ENCODE measurements at places on chromosomes 2 and 18.
A peak's percentile ranks its signal among the peaks of the same experiment; 100 is the strongest.

- no peak for DNase-seq
Measured at GRCh38 chr2:177603768-177604167, 211.2 kb downstream of the AGPS start.

DNA sequence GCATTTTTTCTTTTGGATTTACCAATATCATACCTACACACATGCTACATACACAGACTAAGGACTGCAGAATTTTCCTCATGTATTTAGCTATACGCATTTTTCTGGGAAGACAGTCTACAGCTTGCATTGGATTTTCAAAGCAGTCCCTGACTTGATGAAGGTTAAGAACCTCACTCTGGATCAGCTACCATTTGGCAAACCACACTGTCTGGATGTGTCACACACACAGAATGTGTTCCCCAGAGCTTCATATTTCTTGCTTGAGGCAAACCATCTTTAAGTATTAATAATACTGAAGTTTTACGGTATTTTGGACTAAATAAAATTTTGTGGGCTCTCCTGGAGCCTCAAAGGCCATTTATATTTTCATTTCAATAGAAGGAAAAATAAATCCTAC lies 102.3 kb downstream of the TCF4 start:
- DNase-seq, result no peak

DNA sequence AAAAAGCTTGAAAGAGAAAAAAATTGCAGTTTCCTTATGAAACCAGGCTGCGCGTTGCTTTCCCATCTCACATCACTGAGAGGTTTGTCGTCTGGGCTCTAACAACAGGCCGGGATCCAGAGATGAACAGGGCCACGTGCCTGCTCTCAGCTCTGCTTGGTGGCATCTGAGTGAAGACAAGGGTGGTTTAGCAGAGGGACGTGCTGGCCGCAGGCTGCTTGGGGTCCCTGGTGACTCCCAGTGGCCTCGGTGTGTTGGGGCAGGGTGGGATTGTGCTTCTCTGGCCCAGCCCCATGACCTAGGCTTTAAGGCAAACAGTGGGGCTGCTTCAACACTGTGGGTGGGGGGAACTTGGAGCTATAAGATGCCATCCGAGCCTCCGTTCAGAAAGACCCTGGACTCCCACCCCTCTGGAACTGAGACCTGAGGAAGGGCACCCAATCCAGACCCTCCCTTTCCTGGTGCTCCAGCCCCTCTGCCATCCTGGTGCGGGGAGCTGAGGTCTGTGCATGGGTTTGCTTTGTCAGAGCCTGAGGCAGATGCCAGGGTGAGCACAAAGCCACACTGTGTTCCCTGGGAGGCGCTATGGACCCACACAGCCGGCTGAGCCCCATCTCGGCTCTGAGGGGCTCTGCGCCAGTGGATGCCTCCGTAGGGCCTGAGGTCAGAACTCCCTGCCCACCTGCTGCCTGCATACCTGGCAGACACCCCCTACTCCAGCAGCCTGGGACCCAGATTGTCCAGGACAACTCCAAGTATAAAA lies 18.4 kb upstream of the HPCAL1 start:
- DNase-seq, result no peak

GRCh38 chr2:233006648-233007047 lies 6.4 kb downstream of the NGEF start:
- no peak for DNase-seq

GRCh38 chr2:50492477-50492851 lies 539.5 kb downstream of the NRXN1 start:
- peak; percentile 57 for DNase-seq

GRCh38 chr2:64165706-64166105 lies 21.5 kb upstream of the PELI1 start:
- DNase-seq, result no peak

DNA sequence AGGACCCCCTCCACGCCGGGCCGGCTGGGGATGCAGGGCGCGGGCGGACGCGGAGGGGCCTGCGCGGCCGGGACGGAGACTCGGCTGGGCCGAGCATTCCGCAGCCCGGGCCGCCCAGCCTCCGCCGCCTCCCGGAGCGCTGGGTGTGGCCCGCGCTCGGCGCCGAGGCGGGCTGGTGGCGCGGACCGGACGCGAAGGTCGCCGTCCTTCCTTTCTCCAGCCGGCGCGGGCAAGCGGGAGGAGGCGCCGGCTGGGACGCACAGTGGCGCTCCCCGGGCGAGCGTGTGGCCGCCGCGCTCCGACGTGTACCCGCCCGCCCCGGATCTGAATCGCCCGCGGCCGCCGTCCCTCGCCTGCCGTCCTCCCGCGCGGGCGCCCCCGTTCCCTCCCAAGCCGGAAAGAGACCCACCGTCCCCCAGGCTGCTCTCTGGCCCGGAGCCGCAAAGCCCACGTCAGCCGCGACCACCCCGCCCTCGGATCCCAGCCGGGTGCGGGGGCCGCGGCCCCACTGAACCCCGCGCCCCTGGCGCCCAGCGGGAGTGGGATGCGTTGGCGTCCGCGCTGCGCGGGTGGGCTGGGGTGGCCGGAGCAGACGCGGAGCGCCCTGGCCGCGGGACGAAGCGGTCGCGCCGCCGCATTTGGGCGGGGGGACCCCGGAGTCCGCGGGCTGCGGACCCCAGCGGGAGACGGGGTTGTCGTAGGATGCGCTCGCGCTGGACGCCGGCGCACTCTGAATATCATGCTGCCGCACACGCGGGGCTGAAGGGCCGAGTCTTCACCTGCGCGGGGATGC lies 634 bp downstream of the SPATS2L start:
- DNase-seq, result peak; percentile 7

- no peak for DNase-seq
Measured at GRCh38 chr18:38025433-38026038, 459.9 kb upstream of the CELF4 start.

GRCh38 chr2:48391616-48392015 lies 138.3 kb upstream of the STON1 start:
- DNase-seq, result no peak

DNA sequence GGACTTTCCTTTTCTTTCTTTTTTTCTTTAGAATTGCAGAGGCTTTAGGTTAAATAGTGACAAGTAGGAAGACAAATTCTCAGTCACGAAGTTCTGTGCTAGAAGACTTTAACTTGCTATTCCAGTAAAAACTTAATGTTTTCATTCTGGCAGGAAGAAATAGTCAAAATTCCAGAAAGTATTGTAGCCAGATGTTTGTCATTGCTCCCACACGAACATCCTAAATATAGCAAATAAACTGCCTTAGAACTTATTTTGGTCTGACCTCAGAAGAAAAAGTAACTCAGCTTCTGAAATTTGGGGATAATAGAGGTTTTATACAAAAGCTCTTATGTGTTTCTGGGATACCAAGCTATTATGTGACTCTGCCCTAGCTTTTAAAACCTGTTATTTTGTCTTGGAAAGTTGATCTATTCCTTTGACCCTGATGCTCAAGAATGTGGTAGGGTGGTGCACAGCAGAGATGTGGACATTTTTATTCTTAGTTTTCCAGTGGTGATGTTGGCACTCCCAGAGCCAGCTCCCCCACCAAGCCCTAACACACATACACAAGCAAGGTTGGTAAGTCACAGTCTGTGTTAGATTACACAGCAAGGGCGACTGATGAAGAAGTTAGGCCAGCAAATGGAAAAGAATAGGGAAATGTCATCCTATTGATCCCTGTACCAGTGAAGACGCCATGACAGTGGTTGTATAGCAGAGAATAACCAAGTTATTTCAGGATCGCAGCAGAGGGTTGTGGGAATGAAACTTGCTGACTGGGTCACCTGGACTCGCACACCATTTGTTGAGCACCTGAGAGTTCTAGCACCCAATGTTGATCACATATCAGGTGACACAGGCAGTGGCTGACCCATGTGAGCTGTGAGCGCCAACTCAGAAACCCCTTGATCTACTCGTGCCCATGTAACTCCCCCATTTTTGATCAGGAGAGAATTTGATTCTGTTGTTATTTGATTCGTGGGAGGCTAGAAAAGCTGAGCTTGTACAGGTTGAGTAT lies 23.7 kb downstream of the FARP2 start:
- DNase-seq, result no peak

GRCh38 chr18:30687501-30687900 lies 355.0 kb downstream of the DSC3 start:
- no peak for DNase-seq

DNA sequence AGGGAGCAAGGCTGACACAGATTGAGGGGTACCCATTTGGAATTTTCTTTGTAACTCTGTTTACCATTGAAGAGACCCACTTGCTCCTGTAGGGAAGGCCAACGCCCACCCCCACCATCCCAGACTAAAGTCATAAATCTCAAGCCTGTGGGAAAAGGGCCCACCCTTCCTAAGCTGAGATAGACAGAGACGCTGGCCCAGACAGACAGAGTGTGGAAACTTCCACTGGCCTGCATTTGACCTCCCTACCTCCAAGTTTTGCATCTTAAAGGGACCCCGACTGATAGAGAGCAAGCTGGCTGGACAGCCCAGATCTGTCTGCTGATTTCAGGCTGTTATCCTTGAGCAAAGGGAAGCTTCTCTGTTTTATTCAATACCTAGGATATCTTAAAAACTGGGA lies 48.2 kb upstream of the SLC14A2 start:
- no peak for DNase-seq

- DNase-seq, result peak; percentile 22
Measured at GRCh38 chr2:55871637-55872036, 51.9 kb downstream of the EFEMP1 start.

GRCh38 chr18:44677933-44678332 lies 2.8 kb upstream of the SETBP1 start:
- DNase-seq, result no peak

DNA sequence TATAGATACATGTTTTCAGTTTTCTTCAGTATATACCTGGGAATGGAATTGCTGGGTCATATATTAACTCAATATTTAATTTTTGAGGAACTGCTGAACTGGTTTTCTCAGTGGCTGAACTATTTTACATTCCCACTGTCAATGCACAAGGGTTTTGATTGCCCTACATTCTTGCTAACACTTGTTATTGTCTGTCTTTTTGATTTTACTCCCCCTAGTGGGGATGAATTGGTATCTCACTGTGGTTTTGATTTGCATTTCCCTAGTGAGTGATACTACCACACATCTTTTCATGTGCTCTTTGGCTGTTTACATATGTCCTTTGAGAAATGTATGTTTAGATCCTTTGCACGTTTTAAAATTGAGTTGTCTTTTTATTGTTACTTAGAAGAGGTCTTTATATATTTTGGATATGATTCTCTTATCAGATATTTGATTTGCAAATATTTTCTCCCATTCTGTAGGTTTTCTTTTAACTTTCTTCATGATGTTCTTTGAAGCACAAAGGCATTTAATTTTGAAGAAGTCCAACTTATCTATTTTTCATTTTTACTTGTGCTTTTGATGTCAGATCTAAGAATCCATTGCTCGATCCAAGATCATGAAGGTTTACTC lies 36.2 kb downstream of the ASB1 start:
- peak; percentile 57 for DNase-seq

- no peak for DNase-seq
Measured at GRCh38 chr2:228023619-228024018, 152.2 kb downstream of the DAW1 start.

- DNase-seq, result no peak
Measured at GRCh38 chr18:35469725-35470124, 28.0 kb downstream of the INO80C start.

- DNase-seq, result no peak
Measured at GRCh38 chr18:11339188-11339775, 189.9 kb upstream of the PIEZO2 start.

DNA sequence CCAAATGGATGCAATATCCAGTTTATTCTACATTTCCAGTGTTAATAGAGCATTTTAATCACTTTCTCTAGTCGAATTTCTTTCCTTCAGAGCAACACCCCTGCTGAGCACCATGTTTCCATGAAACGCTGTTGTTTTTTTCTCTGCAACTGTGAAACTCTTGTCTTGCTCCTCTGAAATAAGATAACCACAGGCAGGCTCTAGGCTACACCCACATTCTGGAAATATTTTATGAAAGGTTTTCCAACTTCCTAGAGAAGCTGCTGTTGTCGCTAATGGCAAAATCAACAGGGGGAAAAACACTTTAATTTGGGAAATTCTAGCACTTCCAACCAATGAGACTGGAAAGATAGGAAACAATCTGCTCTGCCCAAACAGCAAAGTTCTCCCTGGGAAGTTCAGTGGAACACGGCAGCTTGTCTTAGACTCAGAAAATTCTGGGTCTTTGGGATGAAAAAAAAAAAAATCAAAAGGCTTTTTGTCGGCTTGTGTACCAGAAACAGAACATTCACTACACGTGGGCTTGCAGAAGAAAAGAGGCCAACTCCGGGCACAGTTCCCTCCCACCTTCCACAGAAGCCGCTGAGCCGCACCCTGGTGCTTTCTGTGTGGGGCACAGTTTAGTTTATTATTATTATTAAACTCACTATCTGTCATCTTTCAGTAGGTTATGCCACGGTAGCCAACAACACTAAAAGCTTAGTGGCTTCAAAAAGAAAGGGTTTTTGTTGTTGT lies 98.7 kb downstream of the MMADHC start:
- no peak for DNase-seq

DNA sequence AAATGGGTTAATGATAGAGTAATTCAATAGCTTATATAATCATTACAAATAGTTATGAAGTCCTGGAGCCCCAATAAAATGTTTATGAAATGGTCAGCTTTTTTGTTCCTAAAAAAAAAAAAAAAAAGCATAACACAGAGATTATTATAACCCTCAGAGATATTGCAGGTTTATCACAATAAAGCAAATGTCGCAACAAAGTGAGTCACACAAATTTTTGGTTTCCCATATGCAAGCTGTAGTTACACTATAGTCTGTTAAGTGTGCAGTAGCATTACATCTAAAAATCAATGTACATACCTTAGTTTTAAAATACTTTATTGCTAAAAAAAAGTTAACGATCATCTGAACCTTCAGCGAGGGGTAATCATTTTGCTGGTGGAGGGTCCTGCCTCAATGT lies 20.0 kb downstream of the WDFY1 start:
- no peak for DNase-seq

DNA sequence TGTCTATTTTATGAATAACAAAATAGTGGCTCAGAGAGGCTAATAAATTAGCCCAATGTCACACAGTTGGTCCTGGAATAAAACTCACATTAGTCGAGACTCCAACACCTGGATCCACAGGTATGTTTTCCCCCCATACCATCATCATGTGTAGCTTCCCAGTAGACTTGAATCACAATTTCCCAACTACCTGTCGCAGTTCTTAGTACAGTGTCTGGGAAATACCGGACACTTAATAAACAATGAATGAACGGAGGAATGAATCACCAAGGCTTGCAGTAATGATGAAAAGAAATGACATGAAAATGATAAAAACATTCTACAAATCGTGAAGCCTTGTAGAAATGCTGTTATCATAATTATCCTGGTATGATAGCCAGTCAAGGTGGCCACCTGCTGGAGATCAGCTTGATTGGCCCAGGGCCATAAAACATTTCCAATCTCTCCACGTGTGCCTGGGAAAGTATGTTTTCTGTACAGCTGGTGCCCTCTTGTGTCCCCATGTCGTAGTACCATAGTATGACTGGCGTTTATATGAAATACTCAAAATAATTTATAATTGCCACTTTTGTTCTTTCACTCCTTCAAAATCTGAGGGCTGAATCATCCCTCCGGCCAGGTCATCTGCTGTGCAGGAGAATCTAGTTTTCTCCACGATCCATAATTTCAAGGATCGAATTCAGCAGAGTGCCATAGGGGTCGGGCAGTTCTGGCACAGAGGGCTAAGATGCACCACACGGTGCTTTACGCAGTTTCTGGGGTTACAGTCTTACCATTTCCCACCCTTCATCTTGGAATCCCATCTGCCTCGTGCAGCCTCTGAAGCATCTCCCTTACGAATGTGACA lies 95.4 kb downstream of the LAMA1 start:
- no peak for DNase-seq

- DNase-seq, result no peak
Measured at GRCh38 chr2:111133603-111134002, 12.9 kb downstream of the BCL2L11 start.

GRCh38 chr18:73688161-73688560 lies 459.5 kb downstream of the FBXO15 start:
- DNase-seq, result no peak

GRCh38 chr2:124323321-124323720 lies 298.2 kb downstream of the CNTNAP5 start:
- DNase-seq, result no peak
